ENCODE measurements at places on chromosomes 11 and 22. TPM values are rescaled to one million over a fixed set of nuclear protein-coding genes. Genes with fewer than 3 reads are reported as not detected.

The SLC16A8 gene
- 1.3 TPM for polyA plus RNA-seq

- no peaks in the 10 kb centered on the region for H3K27me3 ChIP-seq
- H3K36me3 ChIP-seq = no peaks in the 10 kb centered on the region
- DNase-seq = no peak
- no peak overlapping the region for H3K4me3 ChIP-seq
- H3K4me1 ChIP-seq = no peaks in the 10 kb centered on the region
- no peak overlapping the region for H3K27ac ChIP-seq
Observed at GRCh38 chr11:33543823-33544222, 156.8 kb downstream of the C11orf91 start.

DNA sequence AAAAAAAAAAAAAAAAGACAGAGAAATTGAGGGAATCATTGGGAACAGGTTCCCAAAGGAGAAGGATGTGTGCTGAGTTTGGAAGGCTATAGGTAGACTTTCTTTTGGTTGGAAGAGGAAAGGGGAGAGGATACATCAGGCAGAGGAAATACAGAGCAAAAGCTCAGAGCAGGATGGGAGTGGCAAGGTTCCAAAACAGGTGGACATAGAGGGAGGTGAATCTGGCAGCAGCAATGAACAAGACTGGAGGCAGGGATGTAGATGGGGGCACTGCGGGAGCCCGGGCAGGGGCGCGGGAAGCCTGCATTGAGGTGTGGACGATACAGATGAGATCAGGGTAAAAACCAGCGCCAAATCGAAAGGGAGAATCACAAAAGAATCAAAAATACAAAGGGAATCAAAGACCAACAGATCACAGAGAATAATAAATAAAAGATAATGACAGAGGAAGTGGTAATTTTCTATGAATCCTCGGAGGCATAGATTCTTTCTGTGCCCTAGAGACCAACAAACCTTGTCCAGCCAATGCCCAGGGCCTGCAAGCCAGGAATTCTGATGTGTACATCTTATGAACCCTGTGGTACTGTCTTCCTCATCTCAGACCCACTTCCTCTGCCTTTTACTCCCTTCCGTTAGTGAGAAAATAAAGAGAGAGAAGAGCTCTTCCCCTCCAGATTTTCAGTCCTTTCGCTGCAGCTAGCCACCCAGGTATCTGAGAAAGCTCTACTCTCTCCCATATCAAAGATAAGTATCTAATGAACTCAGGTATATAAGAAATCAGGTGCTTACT is 70.3 kb downstream of the SLC1A2 start:
- no peak overlapping the region for H3K4me3 ChIP-seq
- H3K27me3 ChIP-seq = no peaks in the 10 kb centered on the region
- no peaks in the 10 kb centered on the region for H3K36me3 ChIP-seq
- no peak for DNase-seq

GRCh38 chr11:61505106-61505505 is 3.4 kb upstream of the LRRC10B start:
- H3K4me3 ChIP-seq = no peak overlapping the region
- DNase-seq = no peak
- peaks cover 18% of the 10 kb centered on the region for H3K27me3 ChIP-seq
- H3K4me1 ChIP-seq = peaks cover 16% of the 10 kb centered on the region
- no peaks in the 10 kb centered on the region for H3K36me3 ChIP-seq
- no peak overlapping the region for H3K27ac ChIP-seq

- no peak overlapping the region for H3K4me3 ChIP-seq
- no peak overlapping the region for H3K27ac ChIP-seq
- no peaks in the 10 kb centered on the region for H3K27me3 ChIP-seq
- peaks cover 13% of the 10 kb centered on the region for H3K4me1 ChIP-seq
Observed at GRCh38 chr22:35544189-35544588, 3.6 kb downstream of the RASD2 start.
